ENCODE measurements at places on chromosomes 12 and 14.
A peak's percentile ranks its signal among the peaks of the same experiment; 100 is the strongest.

GRCh38 chr12:120109570-120110267, 6.8 kb downstream of the RAB35 start:
- DNase-seq = no peak

DNA sequence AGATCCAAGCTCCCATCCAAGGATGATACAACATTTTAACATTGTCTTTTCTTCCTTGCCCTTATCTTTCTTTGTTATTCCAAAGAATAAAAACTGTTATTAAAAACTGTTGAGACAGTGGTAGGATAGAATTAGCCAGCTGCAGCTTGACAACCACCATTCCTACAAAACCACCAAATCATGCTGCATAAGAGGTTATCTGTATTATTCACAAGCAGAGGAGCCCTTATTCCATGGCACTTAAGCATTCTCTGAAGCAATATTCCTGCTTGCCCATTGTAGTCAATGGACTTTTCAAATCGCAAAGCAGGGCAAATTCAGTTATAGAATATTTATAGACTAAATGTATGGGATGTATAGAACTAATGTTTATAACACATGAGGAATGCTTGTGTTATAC, 3.4 kb downstream of the ABCD2 start:
- peak; percentile 27 for DNase-seq

- no peak for DNase-seq
These were observed 26.7 kb upstream of the SFSWAP start for GRCh38 chr12:131684015-131684725.

- DNase-seq = no peak
These were observed 20.9 kb downstream of the POMT2 start for GRCh38 chr14:77299771-77300170.

DNA sequence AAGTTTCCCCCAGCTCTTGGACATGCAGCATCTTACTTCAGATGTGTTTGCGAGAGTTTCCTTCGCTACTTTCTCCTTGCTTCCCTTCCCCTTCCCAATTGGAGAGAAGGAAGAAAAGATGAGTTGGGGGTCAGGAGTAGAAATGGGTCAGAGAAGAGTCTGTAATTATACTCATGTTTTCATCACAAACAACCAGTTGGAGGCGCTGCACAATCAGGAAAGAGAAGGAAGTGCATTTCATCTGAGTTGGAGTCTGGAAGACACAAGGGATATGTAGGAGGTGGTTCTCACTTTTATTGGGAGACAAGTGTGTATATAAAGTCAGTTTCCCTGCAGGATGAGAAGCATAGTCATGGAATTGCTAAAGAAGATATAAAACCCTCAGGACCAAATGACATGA, 31.3 kb upstream of the VSX2 start:
- no peak for DNase-seq

DNA sequence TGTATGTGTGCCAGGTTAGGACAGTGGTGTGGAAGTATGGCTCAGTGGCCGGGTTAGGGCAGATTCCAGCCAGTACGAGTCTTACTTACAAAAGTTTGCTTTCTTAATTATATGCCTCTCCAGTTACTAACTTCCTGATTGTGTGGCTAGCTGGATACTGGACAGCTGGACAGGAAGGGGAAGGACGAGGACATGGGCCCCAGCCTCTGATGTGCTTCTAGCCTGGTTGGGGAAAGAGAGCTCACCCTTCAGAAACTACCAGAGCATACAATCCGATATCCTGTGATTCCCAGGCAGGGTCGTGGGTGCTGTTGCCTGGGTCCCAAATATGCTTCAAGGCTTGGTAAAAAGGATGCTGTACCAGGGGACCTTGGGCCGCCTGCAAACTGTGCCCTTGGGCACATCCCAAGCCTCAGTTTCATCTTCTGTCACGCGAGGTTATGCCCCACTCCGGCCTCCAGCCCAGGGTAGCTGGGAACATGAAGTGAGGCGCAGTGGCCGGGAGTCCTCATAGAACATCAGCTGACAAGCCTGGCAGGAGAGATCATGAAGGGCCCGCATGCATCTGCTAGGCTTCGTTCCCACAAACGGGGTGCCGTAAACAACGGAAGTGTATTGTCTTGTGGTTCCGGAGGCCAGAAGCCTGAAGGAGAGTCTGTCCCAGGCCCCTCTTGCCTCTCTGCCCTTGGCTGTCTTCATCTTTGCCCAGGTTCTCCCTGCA, 23.2 kb upstream of the RIN3 start:
- DNase-seq = no peak

- DNase-seq = peak; percentile 64
These were observed at the start of gene COCH for GRCh38 chr14:30874120-30874998. Gene COCH (plus strand): TSS chr14:30874559. CDS start chr14:30874939, 380 bp downstream.
